ENCODE measurements at places on chromosomes 4 and X.

DNA sequence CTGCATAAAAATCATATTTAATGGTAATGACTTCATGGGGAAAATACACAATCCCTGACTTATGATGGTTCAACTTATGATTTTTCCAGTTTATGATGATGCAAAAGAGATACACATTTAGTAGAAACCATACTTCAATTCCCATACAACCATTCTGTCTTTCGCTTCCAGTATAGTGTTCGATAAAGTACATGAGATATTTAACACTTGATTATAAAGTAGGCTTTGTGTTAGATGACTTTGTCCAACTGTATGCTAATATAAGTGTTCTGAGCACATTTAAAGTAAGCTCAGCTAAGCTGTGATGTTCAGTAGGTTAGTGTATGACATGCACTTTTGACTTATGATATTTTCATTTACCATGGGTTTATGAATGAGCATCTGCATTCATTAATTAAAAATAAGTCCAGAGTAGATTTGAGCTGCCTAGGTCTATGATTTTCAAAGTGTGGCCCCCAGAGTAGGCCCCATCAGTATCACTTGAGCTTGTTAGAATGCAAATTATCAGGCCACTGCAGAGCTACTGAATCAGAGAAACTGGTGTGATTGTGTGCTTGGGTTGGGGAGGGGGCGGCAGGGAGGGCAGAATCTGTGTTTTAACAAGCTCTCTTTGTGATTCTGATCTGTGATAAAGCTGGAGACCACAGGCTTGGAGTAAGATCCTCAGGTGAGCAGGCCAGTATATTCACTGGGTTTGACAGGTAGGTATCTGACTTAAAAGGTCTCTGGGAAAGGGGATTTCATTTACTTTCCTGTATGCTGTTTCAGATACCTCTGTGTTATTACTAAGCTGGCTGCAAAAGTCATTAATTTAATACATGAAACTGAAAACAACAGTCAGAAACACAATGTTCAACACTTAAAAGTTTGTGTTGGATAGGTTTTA is 8.4 kb downstream of the ATP10D start:
- DNase-seq = no peak

DNA sequence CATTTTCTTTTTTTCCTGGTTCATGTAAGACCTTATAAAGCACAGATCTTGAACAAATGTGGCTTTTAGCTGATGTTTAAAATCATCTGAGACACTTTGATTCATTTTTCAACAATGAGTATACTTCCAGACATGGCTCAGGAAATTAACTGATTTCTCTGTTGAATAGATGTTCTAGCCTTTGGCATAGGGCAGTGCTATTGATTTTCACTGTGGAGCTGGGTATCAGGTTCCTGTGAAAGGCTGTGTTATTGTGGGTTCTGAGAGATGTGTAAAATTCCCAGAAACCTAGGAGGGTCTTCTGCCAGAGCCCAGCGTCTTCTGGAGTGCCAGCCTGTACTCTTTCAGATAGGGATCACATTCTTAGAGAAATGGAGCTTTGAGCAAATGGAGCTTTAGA is 278.9 kb downstream of the EPHA5 start:
- no peak for DNase-seq

DNA sequence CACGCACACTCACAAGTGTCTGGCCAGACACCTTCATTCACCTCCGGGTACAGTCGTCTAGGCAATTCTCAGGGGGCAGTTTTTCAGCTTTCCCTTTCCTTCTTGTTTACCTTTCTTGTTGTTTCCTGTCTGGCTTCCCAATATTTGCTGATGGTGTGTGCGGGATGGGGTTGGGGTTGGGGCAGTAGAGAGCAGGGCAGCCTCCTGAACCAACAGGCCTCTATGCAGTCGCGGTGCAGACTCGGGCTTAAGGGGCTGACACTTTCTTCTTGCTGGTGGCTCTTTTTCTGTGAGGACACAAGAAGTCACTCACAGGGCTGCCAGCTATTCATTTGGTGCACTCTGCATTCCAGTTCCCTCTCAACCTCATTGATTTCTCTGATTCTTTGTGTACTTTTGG is 56.4 kb downstream of the NBDY start:
- no peak for DNase-seq

DNA sequence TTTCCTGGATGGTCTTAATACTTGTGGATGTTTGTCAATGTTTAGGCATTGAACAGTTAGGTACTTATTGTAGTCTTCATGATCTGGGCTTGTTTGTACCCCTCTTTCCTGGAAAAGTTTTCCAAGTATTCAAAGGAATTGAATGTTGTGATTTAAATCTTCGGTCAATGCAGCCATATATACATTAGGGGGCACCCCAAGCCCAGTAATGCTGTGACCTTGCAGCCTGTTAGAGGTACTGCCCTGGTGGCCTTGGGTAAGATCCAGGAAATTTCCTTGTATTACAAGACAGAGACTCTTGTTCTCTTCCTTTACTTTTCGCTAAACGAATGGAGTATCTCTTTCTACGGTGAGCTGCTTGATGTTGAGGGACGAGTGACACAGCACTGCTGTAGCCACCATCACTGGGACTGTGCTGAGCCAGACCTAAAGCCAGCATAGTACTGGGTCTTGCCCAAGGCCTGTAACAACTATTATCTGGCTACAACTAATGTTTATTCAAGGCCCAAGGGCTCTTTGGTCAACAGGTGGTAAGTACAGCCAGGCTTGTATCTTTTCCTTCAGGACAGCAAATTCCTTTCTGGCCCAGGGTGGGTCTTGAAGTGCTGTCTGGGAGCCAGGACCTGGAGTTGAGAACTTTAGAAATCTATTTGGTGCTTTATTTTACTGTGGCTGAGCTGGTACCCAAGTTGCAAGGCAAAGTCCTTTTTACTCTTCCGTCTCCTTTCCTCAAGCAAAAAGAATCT is 118.3 kb upstream of the ATOH1 start:
- DNase-seq = no peak

DNA sequence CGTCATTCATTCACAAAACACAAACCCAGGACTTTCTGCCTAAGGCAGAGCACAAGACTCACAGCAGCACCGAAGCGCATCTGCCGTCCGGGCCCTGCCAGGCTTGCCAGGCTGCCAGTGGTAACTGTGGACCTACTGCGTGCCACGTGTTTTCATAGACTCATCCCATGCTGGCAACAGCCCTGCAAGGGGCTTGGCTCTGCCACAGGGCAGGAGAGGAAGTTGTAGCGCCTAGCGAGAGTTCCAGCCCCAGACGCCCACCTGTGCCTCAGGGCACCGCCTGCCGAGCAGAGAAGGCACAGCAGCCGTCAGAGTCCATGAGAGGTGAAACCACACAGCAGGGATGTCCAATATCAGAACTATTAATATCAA is 18.9 kb upstream of the MRFAP1 start:
- DNase-seq = no peak

DNA sequence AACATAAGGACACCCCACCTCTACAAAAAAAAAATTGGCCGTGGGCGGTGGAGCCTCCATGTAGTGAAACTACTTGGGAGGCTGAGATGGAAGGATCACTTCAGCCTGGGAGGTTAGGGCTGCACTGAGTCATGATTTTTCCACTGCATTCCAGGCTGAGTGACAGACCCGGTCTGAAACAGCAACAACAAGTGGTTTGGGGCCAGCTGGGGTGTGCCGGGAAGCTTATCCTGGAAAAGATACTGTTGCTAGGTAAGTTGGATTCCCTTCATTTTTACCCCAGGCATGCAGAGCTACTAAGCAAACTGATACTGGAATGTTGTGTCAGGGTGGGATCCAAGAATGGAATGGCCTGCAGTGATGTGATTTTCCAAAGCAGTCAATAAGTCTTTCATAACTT is 57.0 kb downstream of the XAGE2 start:
- DNase-seq = no peak

- DNase-seq = no peak
Observed at GRCh38 chrX:21881881-21882574, 26.2 kb downstream of the YY2 start.

DNA sequence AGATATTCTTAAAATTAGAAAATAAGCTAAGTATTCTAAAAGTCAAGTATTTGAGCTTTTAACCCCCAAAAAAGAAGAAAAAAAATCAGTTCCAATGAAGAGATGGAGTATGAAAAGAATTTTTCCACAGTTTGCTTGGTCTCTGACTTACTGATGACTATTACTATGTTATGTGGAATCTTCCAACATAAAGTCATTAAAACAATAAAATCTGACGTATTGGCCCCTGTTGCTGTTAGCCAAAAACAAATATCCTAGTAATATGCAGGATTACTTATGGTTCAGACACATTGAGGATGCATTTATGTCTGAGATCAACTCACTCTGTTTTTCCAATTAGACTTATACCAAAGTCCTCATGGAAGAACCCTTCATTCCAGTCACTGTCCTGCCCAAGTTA is 517.2 kb upstream of the ADGRL3 start:
- no peak for DNase-seq

DNA sequence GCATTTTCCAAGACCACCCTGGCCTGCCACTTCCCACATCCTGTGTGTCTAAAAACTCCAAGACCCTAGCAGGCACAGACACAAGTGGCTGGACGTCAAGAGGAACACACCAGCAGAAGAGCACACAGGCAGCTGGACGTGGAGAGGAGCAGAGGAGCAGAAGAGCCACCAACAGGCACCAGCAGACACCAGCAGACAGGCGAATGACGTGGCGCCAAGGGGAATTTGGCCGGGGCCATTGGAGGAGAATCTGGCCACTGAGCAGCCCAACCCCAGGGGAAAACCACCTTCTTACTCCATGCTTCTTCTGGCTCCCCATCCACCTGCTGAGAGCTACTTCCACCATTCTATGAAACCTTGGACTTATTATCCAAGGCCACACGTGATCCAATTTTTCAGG is 243.1 kb upstream of the CTSO start:
- no peak for DNase-seq

DNA sequence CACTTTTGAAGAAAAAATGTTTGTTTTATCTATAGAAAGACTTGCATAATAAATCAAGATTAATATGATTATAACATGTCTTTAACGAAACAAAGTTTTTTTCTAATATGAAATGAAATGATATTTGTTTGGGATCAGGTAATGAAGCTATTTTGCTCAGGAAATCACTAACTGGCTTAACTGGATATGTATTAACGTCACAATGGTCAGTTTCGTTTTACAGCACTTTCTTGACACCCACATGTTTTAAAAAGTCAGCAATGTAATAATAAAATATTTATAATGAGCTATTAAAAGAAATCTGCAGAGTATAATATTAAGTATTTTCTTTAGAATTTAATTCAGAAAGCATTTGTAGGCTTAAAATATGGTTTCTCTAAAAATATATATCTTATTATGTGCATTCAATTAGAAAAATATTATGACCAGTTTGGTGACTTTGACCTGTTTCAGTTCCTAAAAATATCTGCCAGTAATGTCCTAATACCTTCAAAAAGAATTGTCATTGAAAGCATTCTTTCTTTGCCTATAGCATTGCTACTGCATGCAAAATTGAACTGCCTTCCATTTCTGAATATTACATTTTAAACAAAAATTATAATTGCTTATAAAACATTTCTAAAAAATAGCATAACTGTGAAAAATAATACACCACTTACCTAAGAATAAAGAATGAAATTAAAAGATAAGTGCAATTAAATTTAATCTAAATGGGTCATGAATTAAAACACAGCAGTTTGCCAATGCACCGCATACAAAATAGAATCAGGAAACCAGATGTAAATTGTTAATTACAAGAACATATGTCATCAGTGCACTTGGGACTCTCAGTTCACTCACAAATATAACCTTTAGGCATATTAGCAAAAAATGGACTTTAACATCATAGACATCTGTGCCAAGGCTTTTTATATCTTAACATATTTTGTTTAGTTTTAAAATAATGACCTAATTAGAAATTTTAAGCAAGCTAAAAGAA is 31.6 kb downstream of the TIGD2 start:
- DNase-seq = no peak

DNA sequence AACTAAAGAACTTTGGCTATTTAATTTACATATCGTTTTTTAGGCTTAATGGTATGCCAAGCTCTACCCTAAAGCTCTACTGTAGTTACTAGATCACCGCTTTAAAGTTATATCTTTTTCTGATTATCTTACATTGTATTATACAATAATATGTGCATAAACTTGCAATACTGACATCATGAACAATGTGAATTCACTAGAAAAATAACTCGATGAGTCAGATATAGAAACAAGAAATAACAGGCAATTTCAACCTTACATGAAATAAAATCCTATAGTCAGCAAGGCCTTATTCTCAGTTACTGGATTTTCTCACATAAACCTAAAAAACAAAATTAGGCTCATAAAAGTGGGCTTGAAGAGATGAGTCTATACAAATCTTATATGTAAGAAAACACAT is 32.5 kb downstream of the PDGFC start:
- DNase-seq = no peak

DNA sequence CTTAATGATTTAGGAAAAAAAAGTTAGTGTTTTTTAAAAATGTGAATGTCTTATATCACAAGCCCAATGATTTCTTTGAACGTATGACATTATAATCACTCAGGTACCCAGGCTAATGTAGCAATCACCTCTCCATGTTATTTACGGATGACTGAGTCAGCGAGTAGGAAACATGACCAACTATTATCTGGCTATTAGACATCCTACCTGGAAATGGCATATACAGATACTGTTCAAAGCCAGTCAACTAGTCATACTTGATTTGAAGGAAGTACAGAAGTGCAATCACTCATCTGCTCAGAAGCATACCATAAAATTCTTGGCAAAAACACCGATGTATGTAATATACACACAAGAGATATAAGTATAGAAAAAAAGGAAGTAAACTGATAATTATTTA is 732.5 kb downstream of the ARAP2 start:
- DNase-seq = no peak

DNA sequence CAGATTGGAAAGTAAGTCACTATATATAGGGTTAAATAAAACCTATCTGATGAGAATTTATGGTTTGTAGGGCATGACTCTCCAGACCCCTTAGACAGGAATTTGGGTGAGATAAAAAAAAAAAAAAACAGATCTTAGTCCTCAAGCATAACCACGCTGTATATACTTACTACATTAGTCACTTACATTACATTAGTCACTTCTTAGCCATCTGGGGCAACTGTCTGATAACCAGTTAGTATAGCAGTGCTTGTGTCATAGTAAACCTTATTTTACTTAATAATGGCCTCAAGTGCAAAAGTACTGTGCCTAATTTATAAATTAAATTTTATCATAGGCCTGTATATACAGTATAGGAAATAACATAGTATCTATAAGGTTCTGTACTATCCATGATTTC is 60.2 kb upstream of the RPS6KA6 start:
- no peak for DNase-seq

- no peak for DNase-seq
Observed at GRCh38 chrX:134542485-134542884, 82.5 kb downstream of the HPRT1 start.

GRCh38 chr4:93359586-93359985 is 469.0 kb upstream of the ATOH1 start:
- DNase-seq = no peak

DNA sequence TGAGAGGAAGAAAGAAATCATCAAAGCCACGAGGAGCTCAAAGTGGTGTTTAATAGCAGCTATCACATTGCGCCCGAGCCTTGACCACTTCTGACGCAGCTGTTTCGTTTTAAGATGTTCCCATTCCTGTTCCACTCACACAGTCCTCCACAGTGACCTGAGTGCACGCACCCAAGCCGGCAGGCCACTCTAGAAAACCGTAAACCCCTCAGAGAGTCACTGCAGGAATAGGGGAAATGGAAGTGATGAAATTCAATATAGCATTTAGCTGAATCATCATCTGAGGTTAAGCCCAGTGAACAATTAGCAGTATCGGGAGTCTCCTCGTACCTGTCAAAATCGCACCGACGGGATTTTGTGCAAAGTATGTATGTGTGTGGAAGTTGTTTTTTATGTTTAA is 17.9 kb upstream of the HAND2 start:
- no peak for DNase-seq
